Activated CD8-positive, alpha-beta memory T cell treated with anti-CD3 and anti-CD28 coated beads, Interleukin-2, amount 10 ng/mL, durations not matched to agents 7 days and 5 days (primary cell): ENCODE measurements at places on chromosomes 2 and 18. TPM values are rescaled to one million over a fixed set of nuclear protein-coding genes. Genes with fewer than 3 reads are reported as not detected.
A peak's percentile ranks its signal among the peaks of the same experiment; 100 is the strongest.

DNA sequence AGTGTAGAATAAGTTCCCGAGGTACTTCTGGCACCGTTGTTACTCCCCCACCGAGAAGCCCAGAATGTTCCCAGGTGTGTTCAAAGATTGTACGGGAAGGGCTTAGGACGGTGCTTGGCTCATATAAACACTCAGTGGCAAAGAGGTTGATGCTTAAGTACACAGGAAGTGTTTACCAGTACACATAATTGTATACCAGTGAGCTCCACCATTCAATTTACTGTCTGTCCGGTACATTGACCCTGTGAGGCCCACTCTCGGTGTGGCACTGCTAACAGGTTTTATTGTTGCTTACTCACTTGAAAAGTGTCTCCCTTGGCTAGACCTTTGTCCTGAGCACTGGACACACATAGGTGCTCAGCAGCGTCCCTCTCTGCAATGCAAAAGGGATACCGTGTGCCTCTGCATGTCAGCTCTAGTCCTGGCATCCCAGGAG lies 191.0 kb downstream of the NEDD4L start:
- no peak for DNase-seq

DNA sequence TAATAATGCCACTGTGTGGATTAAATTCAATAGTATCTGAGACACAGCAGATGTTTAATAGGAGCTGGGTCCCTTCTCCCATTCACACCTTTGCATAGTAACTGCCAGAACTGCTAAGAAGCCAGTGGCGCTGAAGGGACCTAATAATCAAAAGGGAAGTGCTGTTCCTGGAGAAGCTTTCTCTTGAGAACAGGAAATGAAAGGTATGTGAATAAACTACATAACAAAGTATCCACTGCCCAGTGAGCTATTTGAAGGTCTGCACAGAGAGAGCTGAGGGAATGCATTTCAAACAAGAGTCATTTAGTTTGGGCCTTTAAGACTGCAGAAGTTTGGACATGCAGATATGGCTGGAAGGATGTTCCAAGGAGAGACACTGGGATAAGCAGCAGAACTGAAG lies 56.1 kb upstream of the KIDINS220 start:
- no peak for DNase-seq

- DNase-seq, result peak; percentile 42
Measured at GRCh38 chr2:127401757-127402695, 14.3 kb upstream of the MAP3K2 start.

- no peak for DNase-seq
Measured at GRCh38 chr2:38747007-38747424, 4.1 kb downstream of the SRSF7 start.

DNA sequence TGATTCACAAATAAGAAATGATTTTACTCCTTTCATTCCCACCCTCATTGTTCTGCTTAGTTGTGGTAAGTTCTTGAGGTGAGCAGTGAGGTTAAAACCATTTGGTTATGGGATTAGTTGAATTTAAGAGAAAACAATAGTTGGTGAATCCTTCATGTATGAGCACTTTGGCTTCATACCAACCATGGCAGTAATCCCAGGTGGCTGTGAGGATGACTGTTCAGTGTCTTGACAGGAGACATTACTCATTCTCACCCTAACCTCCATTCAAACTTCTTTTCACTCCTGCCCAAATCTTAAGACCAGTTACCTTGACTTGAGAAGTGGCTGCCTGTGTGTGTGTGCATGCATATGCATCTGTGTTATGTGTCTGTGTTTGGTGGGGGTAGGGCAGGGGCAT lies 143.1 kb downstream of the SETBP1 start:
- DNase-seq, result no peak

- DNase-seq, result no peak
Measured at GRCh38 chr2:205283736-205284270, 398.5 kb upstream of the NRP2 start.

DNA sequence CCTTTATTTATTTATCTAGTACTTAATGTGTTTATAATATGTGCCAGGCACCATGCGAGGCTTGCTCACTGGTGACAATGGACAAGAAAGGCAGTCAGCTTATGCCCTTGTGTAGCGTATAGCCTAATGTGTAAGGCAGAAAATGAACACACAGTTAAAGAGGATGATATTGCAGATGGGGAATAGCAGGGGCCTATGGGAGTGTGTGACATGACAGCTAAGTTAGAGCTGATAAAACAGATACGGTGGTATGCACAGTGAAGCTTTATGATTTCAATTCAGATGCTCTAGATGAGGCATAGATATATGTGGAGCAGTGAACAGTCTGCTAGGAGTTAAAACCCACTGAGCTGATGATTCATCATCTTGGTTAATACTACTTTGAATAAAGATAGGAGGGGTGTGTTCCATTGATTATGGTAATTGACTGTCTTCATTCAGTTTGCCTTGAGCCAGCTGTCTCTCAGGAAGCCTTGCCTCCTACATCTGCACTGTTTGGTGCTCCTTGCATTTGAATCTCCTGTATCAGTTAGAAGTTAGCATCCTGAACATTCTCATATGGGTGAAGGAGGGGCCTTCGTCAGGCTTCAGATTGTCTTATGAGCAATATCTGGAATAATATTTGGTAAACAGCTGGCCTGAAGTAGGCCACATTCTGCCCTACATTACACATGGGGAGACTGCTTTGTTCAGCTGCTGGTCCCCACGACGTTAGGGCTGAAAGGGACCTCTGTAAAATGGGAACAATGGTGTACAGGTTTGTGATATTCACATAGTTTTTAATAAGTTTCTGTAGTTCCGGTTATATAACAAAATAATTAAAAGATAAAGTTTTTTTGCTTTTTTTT lies 13.2 kb downstream of the MAP4K4 start:
- no peak for DNase-seq

DNA sequence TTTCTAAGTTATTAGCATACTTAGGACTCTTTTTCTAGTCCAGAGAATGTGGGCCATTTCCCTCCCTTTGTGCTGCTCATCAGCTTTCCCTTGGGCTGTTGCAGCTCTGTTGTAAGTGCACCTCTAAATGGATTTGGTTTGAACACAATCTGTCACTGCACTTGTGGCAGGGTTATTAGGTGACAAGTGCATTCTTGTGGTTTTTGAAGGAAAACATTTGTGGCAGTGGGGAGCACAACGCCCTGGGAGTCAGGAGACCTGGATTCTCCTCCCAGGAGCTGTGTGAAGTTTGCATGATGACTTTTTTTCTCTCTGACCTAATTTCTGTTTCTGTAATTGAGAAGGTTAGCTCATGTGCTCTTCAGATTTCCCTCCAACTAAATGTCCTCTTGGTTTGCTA lies 630.9 kb upstream of the FAM98A start:
- DNase-seq, result no peak

- no peak for DNase-seq
Measured at GRCh38 chr2:45029215-45029614, 20.0 kb upstream of the SIX2 start.

DNA sequence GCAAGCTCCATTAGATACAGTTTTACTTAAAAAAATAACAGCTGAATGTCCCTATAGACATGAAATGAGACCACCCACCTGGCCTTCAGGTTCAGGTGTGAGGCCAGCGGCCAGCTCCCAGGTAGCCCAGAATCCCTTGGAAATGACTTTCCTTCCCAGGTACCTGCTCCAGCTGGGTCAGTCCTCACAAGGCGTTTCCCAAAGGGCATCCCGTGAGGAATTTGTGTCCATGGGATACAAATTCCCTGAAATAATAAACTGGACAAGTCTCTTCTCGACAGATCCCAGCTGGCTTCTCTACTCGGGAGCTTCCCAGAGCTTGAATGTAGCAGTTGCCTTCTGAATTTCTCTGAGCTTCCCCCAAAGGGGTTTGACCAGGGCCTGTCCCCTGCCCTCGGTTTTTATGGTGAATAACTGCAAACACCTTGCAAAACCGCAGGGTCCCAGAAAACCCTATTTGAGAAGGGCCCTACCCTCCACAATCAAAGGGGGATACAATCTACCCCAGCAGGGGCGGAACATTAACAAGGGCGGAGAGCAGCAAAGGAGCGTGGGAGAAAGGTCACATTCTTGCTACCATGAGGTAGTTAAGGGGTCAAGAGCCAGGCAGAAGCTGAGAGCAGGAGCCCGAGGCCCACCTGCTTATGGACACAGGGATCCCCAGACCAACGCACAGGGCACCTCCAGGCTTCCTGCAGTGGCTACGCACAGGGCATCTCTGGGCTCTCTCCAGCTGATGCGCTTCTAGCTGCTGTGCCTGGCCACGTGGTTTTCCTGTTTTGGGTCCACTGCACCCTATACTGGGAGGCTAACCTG lies 107.7 kb downstream of the HDAC4 start:
- no peak for DNase-seq

GRCh38 chr2:99988599-99988998 lies 153.8 kb downstream of the AFF3 start:
- DNase-seq, result no peak

- DNase-seq, result peak; percentile 73
Measured at GRCh38 chr2:10412380-10412779, 35.7 kb downstream of the ODC1 start.

- DNase-seq, result peak; percentile 44
Measured at GRCh38 chr2:233075141-233075965, 15.2 kb downstream of the INPP5D start.

DNA sequence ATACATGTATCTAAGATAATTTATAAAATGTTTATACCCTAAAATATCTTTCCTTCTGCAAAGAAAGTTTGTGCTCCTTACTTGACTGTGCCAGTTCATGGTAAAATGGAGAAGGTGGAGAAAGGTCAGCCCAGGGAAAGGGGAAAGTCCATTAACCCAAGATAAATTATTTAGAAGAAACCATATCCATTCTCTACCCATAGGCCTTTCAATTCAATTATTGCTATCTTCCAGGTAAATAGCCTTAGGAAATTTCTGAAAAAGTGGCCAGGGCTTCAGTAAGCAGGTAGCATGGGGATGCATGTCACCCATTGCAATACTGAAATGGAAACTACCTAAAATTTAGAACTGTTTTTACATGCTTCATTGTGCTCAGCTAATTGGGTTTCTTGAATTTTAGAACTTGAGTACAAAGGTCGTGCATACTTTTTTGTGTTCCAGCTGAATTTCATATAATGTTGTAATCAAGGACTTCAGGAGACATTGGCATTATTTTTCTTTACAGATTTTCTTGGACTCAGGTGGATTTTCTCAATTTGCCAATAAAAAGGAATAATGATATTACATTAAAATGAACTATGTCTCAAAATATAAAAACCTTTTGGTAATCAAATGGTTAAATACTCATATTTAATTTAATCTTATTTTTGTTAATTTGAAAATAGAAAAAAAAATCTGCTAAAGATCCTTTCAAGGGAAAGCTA lies 124.9 kb downstream of the CSRNP3 start:
- DNase-seq, result no peak

DNA sequence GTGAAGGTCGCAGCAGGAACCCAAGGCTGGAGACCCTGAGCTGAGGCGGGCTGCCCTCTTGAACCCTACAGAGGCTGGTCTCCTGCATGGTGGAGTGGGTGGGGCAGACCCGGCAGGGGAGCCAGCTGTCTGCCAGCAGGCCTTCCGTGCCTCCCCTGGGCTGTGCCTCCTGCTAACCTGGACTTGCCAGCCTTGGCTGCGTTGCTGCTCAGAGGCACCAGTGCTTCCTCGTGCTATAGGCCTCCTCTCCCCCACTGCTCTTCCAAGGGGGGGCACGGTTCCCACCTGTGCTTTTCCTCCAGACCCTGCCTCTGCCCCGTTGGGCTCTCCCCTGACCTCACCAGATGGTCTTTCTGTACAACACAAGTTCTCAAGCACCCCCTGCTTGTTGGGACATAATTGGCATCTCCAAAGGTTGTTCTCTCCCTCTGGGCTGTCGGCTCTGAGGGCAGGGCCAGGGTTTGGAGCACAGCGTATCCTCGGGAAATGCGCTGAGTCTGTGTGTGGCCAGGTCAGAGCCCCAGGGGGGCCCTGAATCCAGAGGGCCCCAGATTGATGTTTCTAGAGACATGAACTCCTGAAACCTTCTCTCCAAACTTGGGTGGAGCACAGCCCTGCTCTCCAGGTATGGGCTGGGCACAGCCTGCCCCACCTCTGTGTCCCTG lies 6.7 kb downstream of the ARHGEF4 start:
- no peak for DNase-seq

Gene SLC4A5
- 0.42 TPM for total RNA-seq

Gene GALNT14
- 0.42 TPM for total RNA-seq

Gene PSD4
- total RNA-seq, result 388 TPM

Gene VIL1
- 0.73 TPM for total RNA-seq

Gene ZRANB3
- 7.6 TPM for total RNA-seq

Gene ANKRD29
- not detected for total RNA-seq

Gene FEV
- not detected for total RNA-seq

Gene LYPD6B
- not detected for total RNA-seq

Gene ARHGAP28
- not detected for total RNA-seq

Gene SERPINB4
- not detected for total RNA-seq
